Neural crest cell (in vitro differentiated cells): ENCODE measurements at places on chromosomes 1 and 21. TPM values are rescaled to one million over a fixed set of nuclear protein-coding genes. Genes with fewer than 3 reads are reported as not detected.

The GPR3 gene
- total RNA-seq, result 6.1 and 7.0 TPM in 2 replicates

DNA sequence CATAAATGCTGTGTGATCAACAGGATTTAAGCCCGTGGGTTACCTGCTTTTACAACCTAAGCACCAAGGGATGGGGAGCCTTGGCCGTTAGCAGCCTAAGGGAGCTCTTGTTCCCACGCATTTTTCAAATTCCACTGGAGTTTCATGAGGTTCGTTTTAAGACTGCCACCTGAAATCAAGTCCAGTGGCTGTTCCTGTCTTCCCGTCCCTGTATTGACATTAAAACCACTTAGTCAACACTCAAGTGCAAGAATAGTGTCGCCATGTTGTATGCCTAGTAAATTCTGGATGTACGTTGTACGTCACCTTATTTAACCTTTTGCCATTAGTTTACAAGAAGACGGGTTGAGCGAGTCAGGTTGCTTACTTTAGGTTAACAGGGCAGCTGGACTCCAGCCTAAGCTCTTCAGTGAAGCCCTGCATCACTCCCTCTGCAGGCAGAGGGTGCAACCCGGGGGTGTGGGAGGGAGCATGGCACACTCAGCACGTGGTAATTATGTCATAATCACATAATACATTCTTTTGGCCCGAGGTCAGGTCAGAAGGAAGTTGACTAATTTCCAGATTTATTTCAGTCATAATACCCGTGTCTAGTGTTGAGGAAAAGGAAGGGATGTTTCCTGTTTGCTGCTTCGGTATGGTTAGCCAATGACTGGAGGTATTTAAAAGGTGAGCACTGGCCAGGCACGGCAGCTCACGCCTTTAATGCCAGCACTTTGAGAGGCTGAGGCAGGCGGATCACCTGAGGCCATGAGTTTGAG lies 42.5 kb downstream of the CNST start:
- no peak for DNase-seq

The BCL10 gene
- 18.5 and 22.8 TPM in 2 replicates for total RNA-seq

- DNase-seq, result no peak
These were observed 85.4 kb downstream of the ATG4C start for GRCh38 chr1:62869217-62869754.

The HAPLN2 gene
- total RNA-seq, result 0.70 and 0.91 TPM in 2 replicates

DNA sequence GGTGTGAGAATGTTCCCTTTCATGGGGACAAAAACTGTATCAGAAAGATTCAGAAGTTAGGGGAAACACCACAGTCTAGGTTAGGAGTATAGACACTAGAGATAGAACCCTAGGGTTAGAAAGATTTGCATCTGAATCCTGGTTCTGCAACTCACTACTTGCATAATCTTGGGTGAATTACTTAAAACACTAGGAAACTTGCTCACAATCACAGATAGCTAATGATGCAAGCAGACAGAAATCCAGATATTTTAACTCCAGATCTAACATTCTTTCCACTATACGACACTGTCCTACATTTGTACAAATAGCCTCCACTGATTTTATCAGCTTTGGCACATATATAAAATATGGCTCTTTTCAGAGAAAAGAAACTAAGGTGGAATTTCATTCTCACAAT lies 30.8 kb upstream of the GLIS1 start:
- no peak for DNase-seq

The GFI1 gene
- total RNA-seq, result 0.11 and 0.16 TPM in 2 replicates

The P3H1 gene
- total RNA-seq, result 77.2 and 88.6 TPM in 2 replicates

The DRAXIN gene
- total RNA-seq, result 9.7 TPM in 2 replicates

DNA sequence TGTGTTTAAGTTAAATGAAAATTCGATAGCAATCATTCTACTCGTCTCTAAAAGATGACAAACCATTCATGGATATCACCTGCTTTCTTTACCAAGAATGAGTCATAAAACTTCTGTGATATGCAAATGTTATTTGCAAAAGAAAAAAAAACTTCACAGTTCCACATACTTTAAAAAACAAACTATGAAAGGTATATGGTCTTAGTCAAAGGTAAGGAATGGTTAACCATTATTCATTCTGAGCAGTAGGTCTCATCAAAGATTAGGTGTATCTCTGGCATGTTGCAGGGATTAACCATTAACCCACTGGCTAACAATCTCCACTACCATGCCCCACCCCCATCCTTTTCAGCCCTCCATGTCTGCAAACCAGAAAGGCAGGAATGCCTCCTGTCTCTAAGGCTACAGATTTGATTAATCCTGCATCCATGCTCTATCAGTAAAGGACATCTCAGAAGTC lies 44.4 kb downstream of the PTPN14 start:
- no peak for DNase-seq

The C1orf87 gene
- not detected in 2 replicates for total RNA-seq

The PDPN gene
- total RNA-seq, result 47.4 and 51.7 TPM in 2 replicates
